ENCODE measurements at places on chromosomes 6 and 20.
A peak's percentile ranks its signal among the peaks of the same experiment; 100 is the strongest.

GRCh38 chr6:136435101-136435500 is 115.1 kb downstream of the MAP7 start:
- DNase-seq: no peak

DNA sequence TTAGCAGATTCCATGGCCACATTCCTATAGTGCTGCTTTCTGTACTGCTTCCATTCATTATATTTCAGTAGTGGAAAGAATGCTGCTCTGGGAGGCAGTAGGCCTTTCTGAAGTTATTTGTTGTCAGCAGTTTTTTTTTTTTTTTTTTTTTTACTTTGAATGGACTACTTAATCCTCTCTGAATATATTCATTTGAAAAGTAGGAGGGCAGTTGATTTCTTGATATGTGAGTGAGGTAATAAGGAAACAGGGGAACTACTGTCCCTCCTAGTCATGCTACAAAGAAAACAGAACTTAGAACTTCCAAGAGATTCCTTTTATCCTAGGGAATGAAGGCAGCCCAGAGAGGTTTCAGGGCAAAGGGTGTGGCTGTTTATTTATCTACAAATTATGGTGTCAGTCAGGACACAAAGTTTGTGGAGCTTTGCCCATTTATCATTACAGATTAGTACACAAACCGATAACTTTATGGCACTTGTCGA is 155.9 kb downstream of the JARID2 start:
- DNase-seq: no peak

- DNase-seq: no peak
Observed at GRCh38 chr20:10784554-10785183, 110.9 kb upstream of the JAG1 start.

GRCh38 chr6:84967389-84967788 is 203.0 kb upstream of the TBX18 start:
- DNase-seq: peak; percentile 62

GRCh38 chr20:43840382-43841070 is 74.1 kb upstream of the TOX2 start:
- peak; percentile 72 for DNase-seq
